ENCODE measurements at places on chromosomes 5 and 9.

GRCh38 chr5:65774346-65774745 lies 52.3 kb downstream of the NLN start:
- DNase-seq, result no peak

GRCh38 chr9:100281676-100282387 lies 70.9 kb downstream of the TEX10 start:
- DNase-seq, result no peak

DNA sequence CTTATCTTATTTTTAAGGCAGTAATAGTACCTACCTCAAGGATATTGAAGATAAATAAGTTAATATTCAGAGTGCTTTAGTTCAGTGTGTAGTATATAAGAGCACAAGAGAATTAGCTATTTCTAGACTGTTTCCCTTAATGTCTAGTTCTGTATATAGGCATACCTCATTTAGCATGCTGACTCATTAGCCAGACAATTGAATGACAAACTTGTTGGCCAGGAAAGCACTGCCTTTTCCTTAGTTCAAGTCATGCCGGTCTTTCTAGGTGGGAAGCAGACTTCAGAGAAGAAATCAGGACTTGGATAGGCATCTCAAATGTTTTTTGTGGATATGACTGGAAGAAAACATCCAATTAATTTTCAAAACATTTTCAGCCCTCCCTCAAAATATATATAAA lies 3.2 kb upstream of the FBXO4 start:
- no peak for DNase-seq

GRCh38 chr9:96009690-96010472 lies 134.4 kb downstream of the ERCC6L2 start:
- DNase-seq, result no peak

DNA sequence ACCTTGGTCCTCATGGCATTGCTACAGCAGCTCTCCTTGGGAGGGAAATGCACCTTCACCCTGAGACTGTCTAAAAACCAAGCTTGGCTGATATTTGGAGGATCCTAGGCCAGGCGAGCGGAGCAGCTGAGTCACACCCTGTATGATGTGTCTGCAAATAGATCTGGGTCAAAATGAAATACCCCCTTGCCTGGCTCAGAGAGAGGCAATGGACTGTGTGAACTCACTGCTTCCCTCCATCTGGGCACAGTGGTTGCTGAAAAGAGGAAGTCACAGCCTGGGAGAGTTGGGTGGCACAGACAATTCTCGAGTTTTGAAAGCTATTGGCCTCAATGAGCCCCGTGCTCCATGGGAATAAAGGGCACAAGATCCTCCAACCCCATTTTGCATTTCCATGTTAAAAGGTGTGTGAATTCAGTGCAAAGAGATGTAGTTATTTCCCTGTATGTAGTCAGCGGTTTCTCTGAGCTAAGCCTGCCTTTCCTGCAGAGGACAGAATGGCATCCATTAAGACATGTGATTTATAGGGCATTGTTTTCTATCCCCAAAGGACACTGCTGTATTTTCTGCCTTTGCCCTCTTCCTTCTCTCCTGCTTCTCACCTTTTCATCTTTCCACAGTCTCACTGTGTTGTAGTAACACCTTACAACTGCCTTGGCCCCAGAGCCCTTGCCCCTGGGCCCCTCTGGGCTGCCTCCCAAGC lies 177.2 kb downstream of the GADD45G start:
- DNase-seq, result peak; percentile 18

GRCh38 chr9:106649664-106650063 lies 213.3 kb upstream of the ZNF462 start:
- DNase-seq, result no peak

GRCh38 chr5:115962239-115962564 lies at the start of gene LVRN:
LVRN (plus strand) TSS chr5:115962475; CDS start chr5:115962618, 143 bp downstream.
- no peak for DNase-seq

DNA sequence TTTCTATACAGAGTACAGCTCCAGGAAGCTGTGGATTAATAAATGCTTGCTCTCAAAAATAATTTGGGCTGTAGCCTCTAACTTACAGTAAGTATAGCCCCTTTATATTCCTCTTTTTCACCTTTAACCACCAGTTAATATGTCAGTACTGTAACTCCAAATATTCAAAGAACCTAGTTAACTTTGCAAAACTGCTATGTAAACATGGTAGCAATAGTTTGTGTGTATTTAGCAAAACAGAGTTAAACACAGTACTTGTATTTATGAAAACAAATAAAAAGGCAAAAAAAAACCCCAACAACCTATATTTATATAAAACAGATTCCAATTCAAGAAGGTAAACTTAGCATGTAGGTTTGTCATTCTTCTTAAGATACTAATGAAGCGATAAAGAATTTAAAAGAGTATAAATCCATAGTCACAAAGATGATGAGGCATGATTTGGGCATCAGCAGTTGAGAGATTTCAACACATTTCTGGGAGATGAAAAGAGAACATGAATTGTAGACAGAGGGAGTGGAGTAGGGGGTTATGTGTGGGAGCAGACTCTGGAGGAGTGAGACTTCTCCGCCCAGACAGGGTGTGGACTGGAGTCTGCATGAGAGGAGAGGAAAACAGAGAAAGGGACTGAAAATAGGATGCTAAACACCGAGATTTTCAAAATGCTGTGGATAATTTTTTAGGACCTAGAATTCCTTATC lies 47.0 kb upstream of the F2RL1 start:
- no peak for DNase-seq

DNA sequence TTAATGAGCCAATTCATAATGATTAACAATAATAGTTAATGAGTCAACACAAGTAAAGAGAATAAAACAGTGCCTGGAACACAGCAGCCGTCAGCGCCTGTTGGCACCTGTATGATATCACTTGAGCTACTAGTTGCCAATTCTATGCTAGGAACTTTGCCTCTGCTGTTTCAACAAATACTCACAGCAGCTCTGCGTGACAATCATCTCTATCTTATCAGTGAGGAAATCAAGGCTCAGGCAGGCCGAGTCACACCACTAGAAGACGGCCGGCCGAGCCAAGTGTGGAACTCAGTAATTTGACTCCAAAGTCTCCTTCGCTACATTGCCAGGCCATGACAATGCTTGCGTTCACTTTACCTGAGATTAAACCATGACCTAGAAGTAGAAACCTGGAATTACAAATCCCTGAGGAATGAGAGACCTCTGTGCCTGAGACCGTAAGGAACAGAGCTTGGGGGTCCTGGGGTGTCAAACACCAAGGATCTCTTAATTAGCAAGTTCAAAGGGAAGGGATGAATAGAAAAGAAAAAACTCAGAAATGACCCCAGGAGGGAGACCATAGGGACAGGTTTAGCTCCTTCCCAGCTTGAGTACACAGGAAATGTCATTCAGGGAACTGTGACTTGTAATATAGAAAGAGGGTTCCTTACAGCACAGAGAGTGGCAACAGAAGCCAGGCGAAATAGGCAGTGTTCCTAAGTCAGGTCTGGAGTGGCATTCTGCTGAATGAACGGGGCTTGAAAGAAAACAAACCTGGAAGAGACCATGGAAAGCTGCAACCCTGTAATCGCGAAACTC lies 109.1 kb downstream of the SUSD1 start:
- DNase-seq, result no peak

- DNase-seq, result no peak
Observed at GRCh38 chr5:135430135-135430437, 17.1 kb downstream of the DCANP1 start.

- DNase-seq, result no peak
Observed at GRCh38 chr5:468401-468800, 25.4 kb downstream of the EXOC3 start.

- DNase-seq, result no peak
Observed at GRCh38 chr9:97990259-97990658, 7.1 kb downstream of the ANP32B start.

DNA sequence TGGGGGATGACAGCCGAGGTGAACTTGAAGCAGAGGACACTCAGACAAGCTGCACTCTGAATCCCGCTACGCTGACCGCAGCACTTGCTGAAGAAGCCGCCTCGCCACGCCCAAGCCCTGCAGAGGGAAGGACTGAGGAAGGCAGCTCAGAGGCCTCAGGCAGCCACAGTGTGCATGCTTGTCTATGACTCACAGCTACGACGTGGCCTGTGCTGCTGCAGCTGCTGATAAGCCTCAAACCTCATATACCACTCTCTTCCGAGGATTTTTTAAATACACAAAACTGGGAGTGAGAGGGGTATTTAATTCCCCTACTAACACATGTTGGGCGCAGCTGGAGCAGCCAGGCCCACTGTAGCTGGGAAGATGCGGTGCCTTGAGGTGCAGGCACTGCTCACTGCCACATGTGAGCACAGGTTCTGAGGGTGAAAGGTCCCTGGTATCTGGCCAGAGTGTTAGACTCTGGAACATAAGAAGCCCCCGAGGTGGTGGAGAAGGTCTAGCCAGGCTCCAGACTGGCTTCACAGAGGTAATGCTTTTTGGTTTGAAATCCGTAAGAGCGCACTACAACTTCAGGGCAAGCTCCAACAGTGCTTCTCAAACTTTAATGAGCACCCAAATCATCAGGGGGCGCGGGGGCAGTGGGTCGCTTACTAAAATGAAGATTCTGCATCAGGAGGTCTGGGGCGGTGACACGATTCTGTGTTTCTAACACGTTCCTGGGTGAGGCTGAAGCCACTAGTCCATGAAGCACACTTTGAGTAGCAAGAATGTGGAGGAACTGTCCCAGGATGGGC lies 196.8 kb downstream of the AUH start:
- peak; percentile 39 for DNase-seq

- DNase-seq, result no peak
Observed at GRCh38 chr9:133610845-133611244, 1.7 kb upstream of the FAM163B start.

GRCh38 chr5:68086439-68086838 lies 129.1 kb upstream of the PIK3R1 start:
- no peak for DNase-seq

DNA sequence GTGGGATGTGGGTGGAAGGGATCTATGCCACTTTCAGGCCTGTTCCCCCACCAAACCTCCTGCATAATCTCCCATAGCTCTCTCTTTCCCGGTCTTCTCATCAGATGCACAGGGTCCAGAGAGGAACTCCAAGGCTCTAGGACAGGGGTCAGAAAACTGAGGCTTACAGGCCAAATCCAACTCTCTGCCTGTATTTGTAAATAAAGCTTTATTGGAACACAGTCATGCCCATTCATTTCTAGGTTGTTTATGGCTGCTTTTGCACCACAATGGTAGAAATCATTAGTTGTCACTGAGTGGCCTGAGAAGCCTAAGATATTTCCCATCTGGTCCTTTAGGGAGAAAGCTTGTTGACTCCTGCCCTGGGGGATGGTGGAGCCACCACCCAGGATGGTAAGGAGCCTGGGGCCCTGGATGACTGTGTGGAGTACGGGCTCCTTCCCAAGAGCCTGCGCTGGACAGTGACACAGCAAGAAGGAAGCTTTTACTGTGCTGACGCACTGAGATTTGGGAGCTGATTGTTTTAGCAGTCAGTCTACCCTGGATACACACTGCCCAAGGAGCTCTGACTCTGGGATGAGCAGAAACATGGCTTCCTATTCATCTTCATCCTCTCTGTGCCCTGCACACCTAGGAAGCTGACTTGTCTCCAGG lies 64.0 kb upstream of the RAPGEF1 start:
- no peak for DNase-seq

GRCh38 chr5:106408570-106408969 lies 1262.2 kb downstream of the EFNA5 start:
- DNase-seq, result no peak

- DNase-seq, result no peak
Observed at GRCh38 chr9:75914883-75915452, 24.5 kb downstream of the PCSK5 start.

GRCh38 chr9:131104016-131104740 lies 7.8 kb downstream of the AIF1L start:
- DNase-seq, result no peak
